Activated T-cell treated with anti-CD3 and anti-CD28 coated beads for 4 hours (primary cell): ENCODE measurements at places on chromosomes 4 and X.

- peak; percentile 7 for DNase-seq
These were observed 57.2 kb downstream of the IRF2 start for GRCh38 chr4:184416913-184417734.

DNA sequence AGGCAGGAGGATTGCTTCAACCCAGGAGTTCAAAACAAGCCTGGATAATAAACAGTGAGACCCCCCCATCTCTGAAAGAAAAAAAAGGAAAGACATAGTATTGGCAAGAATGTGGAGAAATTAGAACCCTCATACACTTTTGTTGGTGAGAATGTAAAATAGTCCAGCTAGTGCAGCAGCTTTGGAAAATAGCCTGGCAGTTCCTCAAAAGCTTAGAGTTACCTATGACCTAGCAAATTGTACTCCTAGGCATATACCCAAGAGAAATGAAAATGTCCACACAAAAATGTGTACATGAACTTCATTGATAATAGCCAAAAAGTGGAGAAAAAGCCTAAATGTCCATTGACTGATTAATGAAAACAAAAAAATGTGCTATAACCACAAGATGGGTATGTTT, 21.3 kb downstream of the THAP9 start:
- DNase-seq = no peak

GRCh38 chrX:13427441-13428052, 107.7 kb upstream of the ATXN3L start:
- no peak for DNase-seq

- no peak for DNase-seq
These were observed 125.3 kb upstream of the IL15 start for GRCh38 chr4:141511055-141511454.

DNA sequence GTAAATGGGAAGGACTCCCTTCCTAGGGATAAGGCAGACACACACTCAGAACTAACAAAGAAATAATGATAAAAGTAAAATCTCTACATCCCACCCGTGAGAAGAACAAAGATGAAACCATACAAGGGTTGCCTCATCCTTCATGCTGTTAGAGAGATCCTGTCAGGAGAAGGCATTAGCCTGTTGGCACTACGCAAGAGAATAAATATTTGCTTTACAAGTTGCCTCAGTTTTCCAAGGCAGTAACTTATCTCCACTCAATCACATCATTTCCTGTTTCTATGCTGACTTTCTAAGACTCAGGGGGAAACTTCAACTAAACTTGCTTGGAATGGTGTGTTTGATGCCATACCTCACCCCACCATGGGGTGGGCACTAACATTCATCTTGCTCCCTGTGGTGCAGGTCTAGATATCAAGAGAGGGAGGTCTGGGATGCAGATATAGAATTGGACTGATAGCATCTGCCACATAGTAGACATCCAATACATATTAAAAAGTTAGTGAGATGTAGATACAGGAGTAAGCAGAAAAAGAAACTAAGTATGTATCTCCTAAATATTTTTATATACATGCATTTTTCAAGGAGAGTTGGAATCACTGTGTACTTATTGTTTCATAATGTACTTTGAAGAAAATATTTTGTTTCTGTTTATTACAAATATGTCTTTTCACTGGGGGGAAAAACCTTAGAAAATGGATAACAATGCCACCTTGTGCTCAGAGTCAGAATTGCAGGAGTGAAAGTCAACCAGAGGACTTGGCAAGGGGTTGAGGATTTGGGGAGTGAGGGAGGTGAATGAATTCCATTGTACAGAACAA, 57.2 kb upstream of the BEX4 start:
- DNase-seq = no peak

DNA sequence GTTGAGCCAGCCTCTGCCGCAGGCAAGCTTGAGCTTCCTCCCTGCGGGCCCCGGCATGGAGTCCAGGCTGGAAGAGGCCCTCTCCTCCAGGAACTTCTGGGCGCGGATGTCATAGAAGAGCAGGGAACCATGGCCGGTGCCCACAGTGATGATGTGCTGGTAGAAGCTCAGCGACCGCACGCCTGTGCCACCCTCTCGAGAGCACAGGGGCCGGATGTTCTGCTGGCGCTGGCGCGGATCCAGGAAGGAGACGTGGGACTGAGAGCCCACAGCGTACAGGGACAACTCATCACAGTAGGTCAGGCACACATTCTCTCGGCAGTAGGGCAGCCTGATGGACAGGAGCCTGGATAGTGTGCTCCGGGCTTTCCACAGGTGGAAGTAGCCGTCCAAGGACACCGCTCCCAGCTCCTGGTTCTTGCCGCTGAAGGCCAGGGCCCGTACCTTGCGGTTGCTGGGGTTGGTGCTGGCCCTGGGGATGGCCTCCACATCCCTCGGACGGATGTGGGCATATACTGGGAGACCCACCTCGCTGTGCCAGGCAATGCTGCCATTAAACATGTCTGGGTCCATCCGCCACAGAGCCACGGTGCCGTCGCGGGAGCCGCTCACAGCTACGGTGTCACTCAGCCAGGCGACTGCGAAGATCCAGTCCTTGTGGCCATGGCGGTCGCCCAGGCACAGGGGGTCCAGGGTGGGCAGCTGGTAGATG, 1.2 kb downstream of the DCAF12L2 start:
- DNase-seq = no peak

GRCh38 chr4:178264001-178264400, 821.8 kb upstream of the AGA start:
- no peak for DNase-seq

- DNase-seq = no peak
These were observed 120.0 kb downstream of the SPRY1 start for GRCh38 chr4:123516576-123516975.

DNA sequence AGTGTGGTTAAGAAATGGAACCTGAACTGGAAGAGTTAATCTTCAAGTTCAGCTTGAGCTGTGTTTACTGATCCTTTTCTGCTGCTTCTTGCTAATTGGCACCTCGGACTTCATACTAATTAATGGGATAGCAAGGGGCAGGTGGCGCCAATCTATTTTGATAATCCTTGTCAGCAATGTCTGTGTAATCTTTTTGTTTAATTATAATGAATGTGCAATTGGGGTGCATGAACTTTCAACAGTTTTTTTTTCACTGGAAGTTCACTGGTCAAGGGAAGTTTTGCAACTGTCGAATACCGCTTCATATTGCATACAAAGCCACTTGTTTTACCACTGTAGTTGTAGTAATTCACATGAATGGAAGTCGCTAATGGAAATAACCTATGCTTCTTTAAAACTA, 261.0 kb downstream of the BMPR1B start:
- DNase-seq = no peak

DNA sequence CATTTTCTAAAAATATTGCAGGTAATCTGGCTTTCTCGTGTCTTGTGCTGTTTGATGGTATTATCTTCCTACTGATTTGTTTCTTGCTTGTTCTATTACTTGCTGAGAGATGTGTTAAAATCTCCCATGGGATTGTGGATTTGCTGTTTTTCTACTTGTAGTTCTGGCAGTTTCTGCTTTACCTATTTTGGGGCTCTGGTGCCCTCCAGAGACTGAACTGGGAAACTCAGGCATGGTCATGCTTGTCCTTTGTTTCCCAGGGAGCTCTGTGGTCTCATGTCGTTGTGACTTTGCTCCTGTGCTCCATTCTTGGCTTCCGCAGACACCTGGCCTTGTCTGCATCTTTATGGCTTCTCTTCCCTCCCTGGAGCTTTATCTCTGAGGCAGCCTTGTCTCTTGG, 39.5 kb downstream of the NSD2 start:
- no peak for DNase-seq

- no peak for DNase-seq
These were observed 62.1 kb upstream of the LANCL3 start for GRCh38 chrX:37509349-37509748.

DNA sequence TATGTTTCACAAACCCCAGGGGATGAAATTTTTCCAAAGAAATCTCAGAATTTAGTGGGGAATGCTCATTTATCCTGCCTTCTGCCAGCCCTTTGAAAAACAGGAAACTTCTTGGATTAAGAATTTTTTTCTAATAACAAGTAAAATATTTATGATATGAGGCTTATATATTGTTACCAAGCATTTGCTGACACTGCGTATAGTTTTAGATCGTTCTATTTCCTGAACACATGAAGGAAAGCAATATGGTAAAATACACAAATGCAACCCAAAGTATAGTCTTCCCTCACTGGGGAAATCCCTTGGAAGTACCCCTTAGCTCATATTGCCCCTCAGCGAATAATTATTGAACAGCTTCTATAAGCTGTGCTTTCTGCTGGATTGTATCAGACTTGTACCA, 54.4 kb upstream of the MND1 start:
- no peak for DNase-seq

DNA sequence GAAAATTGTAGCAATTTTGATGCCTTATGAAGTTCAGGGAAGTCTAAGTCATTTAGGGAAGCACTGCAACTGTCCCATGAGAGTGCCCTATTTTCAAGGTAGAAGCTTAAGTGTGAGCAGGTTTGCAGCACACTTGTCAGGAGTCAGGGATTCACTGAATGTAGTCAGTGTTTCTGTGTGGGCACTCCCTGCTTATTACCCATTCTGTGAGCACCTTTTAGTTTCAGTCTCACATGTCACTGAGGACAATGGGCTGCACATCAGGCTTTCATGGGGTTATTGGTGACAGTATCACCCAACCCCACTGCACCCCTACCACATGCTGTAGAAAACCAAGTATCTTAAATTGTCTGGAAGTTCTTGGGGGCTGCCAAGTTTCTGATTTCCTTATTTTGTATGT, 2.9 kb upstream of the CCNG2 start:
- no peak for DNase-seq

DNA sequence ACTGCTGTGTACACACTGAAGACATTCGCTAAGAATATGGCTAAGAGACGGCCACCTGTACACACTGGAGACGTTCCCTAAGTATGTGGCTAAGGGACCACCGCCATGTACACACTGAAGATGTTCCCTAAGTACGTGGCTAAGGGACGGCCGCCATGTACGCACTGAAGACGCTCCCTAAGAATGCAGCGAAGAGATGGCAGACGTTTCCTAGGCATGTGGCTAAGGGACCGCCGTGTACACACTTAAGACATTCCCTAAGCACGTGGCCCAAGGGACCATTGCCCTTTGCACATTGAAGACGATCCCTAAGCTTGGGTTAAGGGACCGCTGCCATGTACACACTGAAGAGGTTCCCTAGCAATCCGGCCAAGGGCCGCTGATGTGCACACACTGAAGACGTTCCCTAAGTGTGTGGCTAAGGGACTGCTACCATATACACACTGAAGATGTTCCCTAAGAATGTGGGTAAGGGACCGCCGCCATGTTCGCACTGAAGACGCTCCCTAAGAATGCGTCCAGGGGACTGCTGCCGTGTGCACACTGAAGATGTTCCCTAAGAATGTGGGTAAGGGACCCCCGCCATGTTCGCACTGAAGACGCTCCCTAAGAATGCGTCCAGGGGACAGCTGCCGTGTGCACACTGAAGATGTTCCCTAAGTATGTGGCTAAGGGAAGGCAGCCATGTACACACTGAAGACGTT, 36.7 kb downstream of the DHRSX start:
- DNase-seq = no peak

GRCh38 chrX:69523314-69523713, 19.2 kb downstream of the NALF2 start:
- DNase-seq = no peak

DNA sequence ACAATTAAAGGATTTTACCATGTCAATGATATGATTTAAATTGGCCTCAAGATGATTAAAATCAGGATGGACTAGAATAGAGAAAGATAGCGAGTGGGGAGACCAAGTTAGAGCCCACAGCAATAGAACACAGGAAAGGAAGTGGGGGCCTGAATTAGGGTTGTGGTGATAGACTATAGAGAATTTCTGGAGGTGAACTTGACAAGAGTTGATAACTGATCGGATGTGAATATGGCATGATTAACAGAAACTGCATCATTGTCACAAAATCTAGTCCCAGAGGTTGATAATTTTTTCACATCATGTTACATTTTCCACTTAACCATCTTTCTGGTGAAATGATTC, 26.3 kb upstream of the TRPC3 start:
- DNase-seq = no peak

DNA sequence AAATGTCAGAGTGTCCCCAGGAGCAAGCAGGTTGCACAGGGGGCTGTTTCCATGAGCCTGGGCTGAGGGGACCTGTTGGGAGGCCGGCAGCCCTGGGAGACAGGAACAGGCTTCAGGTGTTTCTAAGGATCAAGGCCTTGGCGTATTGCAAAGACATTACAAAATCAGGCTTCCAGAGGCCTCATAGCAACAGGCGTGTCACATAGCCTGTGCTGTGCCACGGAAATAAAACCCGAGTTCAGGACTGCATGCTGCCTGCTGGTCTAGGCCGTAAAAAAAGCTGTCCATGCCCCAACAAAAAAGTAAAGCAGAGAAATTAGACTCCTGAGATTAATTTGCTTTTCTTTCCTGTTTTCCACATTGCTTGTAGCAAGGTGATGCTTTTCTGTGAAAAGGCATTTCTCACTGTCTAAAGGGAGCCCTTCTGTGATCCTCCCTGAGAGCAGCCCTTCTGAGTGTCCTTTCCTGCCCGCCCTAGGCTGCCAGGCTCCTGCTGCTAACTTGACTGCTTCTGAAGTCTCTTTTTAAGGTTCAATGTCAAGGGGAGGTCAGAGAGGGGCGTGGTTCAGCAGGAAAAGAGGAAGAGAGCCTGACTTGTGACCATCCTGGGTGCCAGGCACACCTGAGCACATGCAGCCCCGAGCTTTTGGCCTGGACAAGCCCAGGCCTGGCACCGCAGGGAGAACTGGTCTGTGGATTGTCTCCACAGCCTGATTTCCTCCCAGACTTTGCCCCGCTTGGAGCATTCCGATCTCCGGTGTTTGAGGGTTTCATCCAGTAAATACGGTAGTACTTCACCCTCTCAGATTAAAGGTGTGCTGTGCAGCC, 21.3 kb downstream of the SHROOM2 start:
- no peak for DNase-seq

DNA sequence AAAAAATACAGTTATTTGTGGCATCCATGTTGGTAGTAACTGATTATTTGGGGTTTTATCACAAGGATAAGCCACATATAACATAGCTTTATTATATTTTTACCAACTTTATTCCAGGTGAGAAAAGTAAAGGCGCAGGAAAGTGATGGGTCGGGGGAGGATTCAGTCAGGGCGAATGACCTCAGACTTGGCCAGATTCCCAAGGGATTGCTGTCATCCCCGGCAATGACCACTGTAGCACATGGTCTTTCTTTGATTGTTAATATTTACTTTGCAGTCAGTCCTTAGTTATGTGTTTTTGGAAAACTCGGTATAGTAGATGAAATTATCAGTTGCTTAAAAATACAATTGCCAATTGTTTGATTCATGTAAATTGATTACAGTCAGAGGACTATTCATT, 17.6 kb downstream of the GRIA3 start:
- no peak for DNase-seq
